Stimulated activated CD4-positive, alpha-beta T cell treated with anti-CD3 and anti-CD28 coated beads, Interleukin-15, amount 100 ng/mL, for 1 hour (primary cell): ENCODE measurements at places on chromosomes 7 and 10.

GRCh38 chr7:93159490-93159889 lies 11.3 kb upstream of the SAMD9L start:
- DNase-seq: no peak

GRCh38 chr10:31299119-31299518 lies 19.9 kb upstream of the ZEB1 start:
- no peak for DNase-seq

DNA sequence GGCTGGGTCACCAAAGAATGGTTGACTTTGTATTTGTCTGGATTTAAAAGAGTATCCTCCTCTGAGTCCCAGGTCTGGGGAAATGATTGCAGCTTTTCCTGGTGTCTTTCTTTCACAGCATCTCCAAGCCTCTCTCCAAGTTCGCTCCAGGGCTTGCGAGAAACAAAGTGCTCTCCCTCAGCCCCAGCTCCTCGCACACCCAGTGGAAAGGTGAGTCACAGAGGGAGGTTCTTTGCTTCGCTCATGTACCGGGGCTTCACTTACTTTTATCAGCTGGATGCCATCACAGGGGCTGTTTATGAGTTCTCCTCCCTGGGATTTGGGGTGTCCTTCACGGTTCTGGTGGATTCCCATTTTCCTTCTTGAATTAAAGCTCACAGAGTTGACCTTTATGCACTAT lies 252.2 kb upstream of the PLPP4 start:
- DNase-seq: no peak

DNA sequence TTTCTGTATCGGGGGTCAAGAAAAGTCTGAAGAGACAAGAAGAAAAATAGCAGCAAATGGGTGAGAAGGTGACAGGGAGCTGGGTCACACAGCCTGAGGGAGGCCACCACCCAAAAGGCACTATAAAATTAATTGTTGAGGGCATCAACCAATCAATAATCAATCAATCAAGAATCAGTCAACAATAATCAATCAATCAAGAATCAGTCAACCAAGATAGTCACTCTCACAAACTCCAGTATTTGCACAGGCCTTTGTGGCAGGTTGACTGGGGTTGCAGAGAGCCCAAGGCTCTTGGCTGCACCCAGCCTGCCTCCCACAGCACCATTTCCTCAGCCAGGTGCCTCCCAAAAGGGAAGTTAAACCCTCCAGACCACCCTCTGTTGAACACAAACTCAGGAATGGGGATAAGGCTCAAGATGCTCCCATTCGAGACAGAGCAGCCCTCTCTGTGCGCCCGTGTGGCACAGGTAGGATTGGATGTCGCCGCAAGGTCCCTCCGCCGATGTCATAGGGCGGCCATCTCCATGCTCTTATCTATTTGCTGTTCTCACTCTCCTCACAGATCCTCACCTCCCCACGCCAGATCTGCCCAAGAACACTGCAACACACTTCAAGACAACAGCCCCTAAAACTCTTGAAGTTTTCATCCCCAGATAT lies 64.0 kb downstream of the TNS3 start:
- no peak for DNase-seq

DNA sequence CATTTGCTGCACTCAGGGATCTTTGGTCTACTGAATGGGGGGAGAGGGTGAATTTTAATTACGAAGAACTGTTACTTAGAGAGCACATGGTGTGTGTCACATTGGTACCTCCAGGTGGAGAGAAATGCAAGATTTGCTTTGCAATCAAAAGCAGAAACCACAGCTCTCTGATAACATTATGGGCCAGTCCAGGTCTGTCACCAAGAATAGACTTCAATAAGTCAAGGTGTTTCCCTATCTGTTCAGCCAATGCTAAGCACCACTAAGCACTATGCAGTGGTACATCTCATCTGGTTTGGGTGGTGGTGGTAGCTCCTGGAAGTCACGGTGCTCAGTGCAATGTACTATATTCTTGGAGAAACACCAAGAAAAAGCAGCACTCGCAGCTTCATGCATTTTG lies 119.6 kb upstream of the AFAP1L2 start:
- no peak for DNase-seq

DNA sequence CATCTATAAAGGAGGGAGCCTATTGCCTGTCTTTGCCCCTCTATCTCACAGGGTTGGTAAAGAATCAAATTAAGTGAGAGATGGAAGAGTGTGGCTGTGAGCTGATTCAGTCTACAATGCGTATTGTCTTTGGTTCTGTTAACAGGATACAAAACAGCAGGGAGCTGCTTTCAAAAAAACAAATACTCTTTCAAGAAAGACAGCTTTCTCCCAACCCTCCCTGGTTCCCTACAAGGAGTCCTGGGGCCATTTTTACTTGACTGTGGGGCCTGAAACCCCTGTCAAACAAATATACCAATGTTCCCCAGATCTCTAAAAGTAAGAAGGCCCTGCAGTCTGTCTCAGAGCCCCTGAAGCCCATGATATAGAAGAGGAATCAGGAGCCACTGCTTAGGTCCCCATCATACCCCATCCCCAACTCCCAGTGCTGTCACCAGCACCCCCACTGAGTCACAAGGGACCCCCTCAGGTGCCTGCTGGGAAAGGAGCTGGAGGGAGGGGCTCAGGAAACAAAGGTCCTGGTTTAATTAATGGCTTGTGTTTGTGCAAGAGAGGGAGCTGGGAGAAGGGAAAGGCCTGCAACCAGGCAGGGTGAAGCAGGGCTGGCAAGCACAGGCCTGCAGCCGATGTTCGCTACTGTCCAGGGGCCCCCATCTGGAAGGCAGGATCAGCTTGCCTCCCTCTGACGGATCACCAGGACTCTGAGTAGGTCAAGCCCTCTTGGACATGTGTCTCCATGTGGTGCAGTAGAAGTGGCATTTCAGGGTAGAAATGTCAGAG lies 182.0 kb upstream of the GHITM start:
- DNase-seq: no peak

DNA sequence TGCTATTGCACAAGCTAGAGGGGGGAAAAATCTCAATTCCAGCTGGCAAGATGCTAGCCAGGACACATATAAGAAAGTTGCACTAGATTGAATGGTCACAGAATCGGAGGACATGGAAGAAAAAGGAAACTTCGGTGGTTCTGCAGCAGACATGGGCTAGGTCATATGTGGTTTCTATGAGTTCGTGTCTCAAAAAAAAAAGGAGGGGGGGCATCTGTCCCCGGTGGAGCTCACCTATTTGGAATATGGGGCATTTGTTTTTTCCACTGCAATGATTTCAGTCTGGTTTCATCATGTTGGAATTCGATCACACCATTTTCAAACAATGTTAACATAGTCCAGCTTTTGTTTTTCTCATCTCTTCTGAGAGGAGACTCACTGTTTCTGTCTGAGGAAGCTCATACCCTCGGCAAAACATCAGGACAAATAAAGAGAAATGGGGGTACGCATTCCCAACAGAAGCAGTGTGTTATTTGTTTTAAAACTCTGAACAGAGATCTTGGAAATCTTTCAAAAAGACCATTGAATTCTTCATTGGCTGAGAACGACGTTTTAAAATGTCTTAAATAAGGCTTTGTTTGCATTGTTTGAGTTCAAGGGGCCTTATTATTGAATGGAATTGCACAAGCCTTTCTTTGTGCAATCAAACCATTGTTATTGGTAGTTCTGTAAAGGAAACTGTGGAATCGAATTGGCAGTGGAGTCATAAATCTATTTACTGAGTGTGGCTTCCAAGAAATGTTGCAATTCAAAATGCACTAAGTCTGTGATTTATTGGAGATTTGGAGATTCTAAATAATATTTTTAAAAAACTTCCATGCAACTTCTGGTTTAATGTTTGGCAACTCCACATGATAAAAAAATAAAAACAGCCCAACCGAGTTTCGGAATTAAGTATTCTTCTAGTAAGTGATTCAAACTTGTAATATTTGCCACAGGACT lies 173.2 kb downstream of the RTKN2 start:
- DNase-seq: no peak

GRCh38 chr7:138875794-138876193 lies 77.8 kb upstream of the ATP6V0A4 start:
- peak; percentile 15 for DNase-seq
